ENCODE measurements at places on chromosomes 1 and 21. TPM values are rescaled to one million over a fixed set of nuclear protein-coding genes. Genes with fewer than 3 reads are reported as not detected.

Gene CACNA1S
- not detected for total RNA-seq

Gene SETDB1
- total RNA-seq, result 11.0 TPM

Gene E2F2
- 0.27 TPM for total RNA-seq

Gene HIVEP3
- 2.9 TPM for total RNA-seq

Gene IGSF21
- 0.68 TPM for total RNA-seq

Gene EXO5
- total RNA-seq, result 2.5 TPM

Measured in right lobe of liver (tissue), 6 donors.